ENCODE measurements at places on chromosomes 7 and 10. TPM values are rescaled to one million over a fixed set of nuclear protein-coding genes. Genes with fewer than 3 reads are reported as not detected.

The INPP5A gene
- total RNA-seq: 37.2 TPM

The TMEM225B gene
- total RNA-seq: 4.2 TPM

The EEPD1 gene
- total RNA-seq: 2.1 TPM

The DNAJC12 gene
- total RNA-seq: 12.8 TPM

The VPS37D gene
- total RNA-seq: 4.1 TPM

The TMEM184A gene
- total RNA-seq: not detected

The NPFFR1 gene
- total RNA-seq: not detected

Measured in pericardium fibroblast (primary cell).